ENCODE measurements at places on chromosomes 4 and X.
A peak's percentile ranks its signal among the peaks of the same experiment; 100 is the strongest.

DNA sequence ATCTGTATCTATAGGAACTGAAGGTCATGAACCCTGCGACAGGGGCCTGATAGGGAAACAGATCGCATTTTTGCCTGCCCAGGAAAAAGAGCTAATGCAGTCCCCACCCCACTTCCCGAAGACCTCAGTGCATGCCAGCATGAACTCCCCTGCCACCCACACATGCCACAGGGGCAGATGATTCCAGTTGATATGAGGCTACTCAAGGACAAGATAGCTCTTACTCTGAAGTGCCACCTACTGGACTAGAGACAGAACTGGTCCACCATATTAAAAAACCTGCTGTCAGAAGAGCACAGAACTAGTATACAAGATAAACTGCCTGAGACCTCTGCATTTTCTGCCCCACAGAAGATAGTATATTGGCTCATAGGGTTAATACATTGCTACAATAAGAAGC, 68.0 kb downstream of the YIPF7 start:
- no peak for DNase-seq

DNA sequence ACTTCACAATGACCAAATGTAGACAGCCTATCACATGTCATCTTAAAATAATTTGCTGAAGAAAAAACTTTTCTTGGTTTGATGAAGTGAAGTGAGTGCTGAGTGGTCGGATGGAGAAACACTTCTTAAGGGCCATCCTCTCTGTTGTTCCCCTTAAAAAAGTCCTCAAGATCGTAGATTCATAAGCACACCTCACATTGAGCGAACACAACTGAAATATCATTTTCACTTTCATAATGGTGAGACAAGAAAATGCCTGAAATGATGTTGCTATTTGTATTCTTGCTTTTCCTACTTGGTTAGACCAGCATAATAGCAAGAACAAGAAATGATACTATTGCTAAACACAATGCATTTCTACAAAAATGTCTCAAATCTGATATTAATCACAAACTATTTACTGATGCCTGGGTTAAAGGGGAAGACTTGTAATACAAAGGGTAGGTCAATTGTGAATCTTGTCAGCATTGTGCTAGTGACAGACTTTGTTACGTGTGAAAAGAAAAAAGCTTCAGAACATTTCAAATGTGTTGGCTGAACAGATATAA, 305.6 kb upstream of the NR3C2 start:
- no peak for DNase-seq

GRCh38 chr4:24174602-24175001, 284.8 kb upstream of the PPARGC1A start:
- no peak for DNase-seq

DNA sequence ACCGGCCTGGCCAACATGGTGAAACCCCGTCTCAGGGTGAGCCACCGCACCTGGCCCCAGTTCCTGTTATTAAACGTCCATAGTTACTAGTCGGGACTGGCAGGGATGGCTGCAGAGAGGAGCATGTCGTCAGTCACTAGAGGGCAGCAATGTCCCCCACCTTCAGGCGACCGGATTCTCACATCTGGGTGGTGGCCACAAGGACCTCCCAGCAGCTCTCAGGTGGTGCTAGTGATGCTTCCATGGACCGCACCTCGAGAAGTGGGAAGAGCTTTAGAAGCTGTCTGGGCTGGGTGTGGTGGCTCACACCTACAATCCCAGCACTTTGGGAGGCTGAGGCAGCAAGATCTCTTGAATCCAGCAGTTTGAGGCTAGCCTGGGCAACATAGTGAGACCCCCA, 13.3 kb upstream of the IL3RA start:
- peak; percentile 8 for DNase-seq
